ENCODE measurements at places on chromosomes 2 and 18.
A peak's percentile ranks its signal among the peaks of the same experiment; 100 is the strongest.

GRCh38 chr2:133641497-133641896 lies 73.2 kb upstream of the NCKAP5 start:
- DNase-seq = no peak

GRCh38 chr2:181275643-181276070 lies 181.5 kb upstream of the ITGA4 start:
- no peak for DNase-seq

- no peak for DNase-seq
Measured at GRCh38 chr2:39849064-39849463, 70.0 kb upstream of the THUMPD2 start.

DNA sequence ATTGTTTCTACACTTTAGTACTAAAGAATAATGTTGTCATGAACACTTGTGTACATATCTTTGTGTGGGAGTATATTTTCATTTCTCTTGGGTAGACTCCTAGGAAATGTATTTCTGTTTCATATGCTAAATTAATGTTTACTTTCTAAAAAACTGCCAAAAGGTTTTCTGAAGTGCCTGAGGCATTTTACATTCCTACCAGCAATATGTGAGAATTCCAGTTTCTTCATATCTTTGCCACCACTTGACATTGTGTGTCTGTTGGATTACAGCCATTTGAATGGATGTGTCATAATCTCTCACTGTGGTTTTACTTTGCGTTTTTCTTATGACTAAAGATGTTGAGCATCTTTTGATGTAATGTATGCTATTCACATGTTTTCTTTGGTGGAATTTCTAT lies 428.2 kb upstream of the KCNH7 start:
- DNase-seq = no peak

- DNase-seq = no peak
Measured at GRCh38 chr2:11669454-11670291, at the start of gene NTSR2. NTSR2 (minus strand) TSS chr2:11670195; CDS start chr2:11670129, 66 bp downstream.

DNA sequence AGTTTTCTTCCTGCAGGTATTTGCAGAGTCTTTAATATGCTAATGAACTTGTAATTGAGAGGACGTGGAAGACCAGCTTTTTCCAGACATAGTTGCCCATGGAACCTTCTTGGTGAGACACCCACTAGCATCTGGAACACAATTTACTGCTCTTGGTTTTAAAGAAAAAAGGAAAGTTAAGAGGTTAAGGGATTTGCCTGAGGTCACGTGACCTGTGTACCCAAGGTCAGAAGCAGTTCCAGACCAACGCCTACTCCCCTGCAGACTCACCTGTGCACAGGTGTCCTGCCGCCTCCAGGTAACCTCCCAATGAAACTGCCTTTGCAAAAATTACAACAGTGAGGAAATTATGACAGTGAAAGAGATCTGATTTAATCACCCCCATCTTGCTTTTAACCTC lies 172.7 kb downstream of the ANAPC1 start:
- DNase-seq = no peak

GRCh38 chr2:23384551-23385343 lies at the start of gene KLHL29:
KLHL29 (plus strand) TSS chr2:23385179; CDS start chr2:23562197, 177,018 bp downstream.
- DNase-seq = no peak

- no peak for DNase-seq
Measured at GRCh38 chr2:234329202-234329960, 167.5 kb downstream of the ARL4C start.

DNA sequence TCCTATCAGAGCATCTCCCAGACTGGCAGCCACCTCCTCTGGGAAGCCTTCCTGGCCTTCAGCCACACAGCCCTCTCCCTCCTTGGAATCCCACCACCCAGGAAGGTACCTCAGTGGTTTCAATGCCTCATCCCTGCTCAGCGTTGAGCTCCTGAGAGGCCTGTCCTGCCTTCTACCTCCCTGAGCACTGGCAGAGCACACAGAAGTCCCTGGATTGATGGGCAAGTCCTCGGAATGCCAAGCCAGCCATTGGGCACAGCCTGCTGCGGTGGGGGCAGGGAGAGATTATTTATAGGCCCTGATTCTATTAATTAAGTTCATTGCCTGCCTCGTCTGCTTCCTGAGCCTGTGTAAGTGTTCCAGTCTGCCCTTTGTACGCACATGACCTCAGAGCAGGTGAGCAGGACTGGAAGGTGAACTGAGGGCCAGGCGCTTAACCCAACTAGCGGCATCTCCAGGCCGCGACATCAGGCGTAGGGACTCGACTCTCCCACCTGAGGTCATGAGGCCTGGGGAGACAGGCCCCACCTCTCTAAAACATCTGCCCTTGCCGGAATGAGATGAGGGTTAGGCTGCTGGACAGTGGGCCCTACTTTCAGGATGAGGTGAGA lies 63.4 kb downstream of the SMAD7 start:
- DNase-seq = no peak

GRCh38 chr18:59616501-59616900 lies 80.7 kb downstream of the CCBE1 start:
- DNase-seq = no peak

GRCh38 chr2:239377591-239377990 lies 23.2 kb downstream of the HDAC4 start:
- DNase-seq = no peak

DNA sequence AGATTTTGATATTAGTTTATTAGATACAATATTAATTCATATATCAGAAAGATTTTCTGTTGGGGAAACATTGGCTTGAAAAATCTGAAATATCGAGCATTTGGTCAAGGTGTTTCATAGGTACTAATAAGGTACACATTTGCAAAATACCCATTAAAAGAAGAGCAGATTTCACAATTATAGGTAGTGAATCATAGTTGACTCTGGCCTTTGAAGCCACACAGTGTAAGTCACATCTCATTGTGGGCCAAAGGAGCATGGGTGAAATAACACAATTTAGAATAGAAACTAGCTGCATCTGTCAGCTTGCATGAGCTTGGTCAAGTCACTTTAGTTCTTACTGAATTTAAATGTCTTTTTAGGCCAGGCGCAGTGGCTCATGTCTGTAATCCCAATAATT lies 4.9 kb downstream of the KDM3A start:
- DNase-seq = no peak

DNA sequence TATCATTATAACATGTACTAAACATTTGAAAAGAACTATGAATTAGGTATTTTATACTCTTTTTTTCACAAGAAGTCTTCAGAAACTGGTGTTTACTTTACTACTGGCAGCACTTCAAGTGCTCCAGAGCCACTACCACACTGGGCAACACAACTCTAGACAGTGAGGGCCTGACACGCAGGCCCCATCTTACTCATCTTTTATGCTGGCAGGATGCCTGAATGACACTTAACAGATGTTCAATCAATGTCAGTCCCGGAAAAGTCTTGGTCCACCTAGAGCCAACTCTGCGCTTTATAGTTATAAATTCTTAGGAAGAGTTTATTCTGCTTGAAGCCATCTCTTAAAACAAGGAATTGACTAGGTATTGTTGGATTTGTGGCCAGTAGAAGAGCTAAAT lies 8.7 kb upstream of the WIPF1 start:
- DNase-seq = no peak

DNA sequence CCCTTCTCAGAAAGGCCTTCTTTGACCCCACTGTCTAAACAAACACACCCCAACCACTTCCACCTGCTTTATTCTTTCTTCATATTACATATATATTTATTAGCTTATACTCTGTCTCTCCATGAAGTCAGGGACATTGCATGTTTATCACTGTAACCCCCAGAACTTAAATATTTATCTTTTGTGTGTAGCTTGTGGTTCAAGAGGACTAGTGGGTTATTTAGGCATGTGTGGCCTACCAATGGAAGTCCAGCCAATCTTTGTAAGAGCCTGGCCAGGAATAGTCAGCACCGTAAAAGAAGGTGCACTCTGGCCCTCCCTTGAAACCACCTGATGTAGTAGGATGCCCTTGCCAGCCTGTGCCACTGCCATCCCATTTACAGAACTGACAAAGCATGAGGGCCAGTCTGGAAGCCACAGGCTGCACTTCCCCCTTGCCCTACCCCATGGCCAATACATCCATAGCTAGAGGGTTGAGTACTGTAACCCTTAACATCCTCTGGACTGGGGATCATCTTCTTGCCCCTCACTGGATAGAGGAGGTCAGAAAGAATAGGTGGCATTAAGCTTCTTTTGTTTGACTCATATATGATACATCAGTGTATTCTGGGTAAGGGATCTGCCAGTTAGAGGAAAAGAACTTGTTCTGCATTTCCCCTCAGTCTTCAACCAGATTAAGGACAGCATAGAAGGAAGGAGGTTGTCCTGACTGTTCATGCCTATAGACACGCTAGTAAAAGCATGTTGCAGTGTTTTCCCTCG lies 4.9 kb downstream of the NEMP2 start:
- DNase-seq = no peak

- DNase-seq = no peak
Measured at GRCh38 chr2:42069568-42069967, 21.7 kb downstream of the PKDCC start.

GRCh38 chr2:40448476-40449079 lies 3.3 kb downstream of the SLC8A1 start:
- DNase-seq = peak; percentile 47

- DNase-seq = no peak
Measured at GRCh38 chr2:113148606-113149552, 21.5 kb downstream of the IL1RN start.

GRCh38 chr2:110770959-110771431 lies 38.6 kb downstream of the ACOXL start:
- DNase-seq = no peak

- DNase-seq = no peak
Measured at GRCh38 chr2:9772999-9773902, 70.0 kb upstream of the TAF1B start.

- peak; percentile 60 for DNase-seq
Measured at GRCh38 chr2:58866040-58866439, 624.9 kb upstream of the FANCL start.

DNA sequence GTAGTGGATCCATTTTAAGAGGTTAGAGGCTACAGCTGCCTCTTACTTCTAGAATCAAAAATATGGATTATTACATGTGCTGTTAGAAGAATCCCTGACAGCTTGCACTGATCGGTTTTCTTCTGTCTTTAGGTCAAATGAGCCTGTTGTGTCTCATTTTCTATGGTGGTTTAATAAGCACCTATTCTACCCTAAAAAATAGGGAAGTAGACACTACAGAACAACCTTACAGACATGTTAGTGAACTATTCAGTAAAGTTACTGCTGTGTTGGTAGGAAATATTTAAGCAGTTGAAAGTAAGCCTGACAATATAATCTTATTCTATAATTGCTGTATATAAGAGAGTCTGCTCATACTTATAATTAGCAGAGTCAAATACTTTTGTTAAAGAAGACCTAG lies 168.5 kb upstream of the NOSTRIN start:
- no peak for DNase-seq

- DNase-seq = no peak
Measured at GRCh38 chr2:85037622-85038021, 66.7 kb downstream of the KCMF1 start.

DNA sequence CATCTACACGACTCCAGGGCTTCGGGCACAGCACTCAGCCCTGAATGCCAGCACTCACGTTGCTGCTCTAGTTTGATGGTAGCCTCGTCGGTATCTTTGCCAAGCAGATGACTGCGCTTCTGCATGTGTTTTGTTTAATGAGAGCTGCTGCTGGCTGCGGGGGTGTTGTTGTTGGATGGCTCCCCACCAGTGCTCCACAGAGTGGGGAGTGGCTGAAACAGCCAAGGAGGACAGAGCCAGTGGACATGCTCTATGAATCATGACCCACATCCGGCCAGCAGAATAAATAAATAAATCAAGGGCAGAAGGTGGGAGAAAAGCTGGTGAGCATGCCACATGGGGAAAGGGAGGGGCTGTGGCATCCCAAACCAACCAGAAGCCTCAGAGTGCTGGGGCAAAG lies 131.2 kb upstream of the SOX11 start:
- no peak for DNase-seq

DNA sequence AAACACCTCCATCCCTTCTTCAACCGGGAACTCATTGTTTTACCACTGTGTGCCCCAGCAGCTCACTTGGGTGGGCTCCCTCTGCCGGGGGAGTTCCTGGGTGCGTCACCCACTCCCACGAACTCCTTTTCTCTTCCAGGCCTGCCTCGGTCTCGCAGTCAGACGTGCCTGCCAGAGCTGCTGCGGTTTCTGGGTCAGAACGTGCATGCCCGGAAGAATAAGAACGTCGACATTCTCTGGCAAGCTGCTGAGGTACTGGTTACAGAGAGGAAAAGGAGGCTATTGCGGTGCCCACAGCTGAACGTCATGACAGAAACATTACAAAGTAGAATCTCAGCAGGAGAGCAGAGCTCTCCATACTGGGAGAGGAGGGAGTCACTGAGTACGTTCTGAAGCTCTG lies 35.6 kb downstream of the COA5 start:
- DNase-seq = no peak

GRCh38 chr2:172253190-172254052 lies 150.7 kb upstream of the DLX2 start:
- no peak for DNase-seq

GRCh38 chr2:101277111-101277510 lies 24.4 kb downstream of the CNOT11 start:
- no peak for DNase-seq

- DNase-seq = no peak
Measured at GRCh38 chr2:46956981-46957531, 41.5 kb upstream of the MCFD2 start.

DNA sequence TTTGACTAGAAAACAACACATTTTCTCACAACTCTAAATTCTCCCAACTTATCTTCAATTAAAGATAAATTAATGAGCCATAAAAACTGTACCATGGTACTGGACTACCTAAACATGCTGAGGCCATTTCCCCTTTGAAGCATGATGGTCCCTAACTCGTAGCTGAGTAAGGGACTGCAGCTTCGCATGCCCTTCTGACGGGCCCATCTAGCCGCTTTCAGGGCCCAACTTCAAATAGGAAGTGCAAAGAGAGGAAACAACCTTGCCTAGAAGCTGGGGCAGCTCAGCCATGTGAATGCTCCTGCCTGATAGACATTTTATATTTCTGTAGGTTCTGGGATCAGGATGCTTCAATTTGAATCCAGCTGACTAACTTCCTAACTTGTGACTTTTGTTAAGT lies 72.4 kb downstream of the ZEB2 start:
- no peak for DNase-seq

DNA sequence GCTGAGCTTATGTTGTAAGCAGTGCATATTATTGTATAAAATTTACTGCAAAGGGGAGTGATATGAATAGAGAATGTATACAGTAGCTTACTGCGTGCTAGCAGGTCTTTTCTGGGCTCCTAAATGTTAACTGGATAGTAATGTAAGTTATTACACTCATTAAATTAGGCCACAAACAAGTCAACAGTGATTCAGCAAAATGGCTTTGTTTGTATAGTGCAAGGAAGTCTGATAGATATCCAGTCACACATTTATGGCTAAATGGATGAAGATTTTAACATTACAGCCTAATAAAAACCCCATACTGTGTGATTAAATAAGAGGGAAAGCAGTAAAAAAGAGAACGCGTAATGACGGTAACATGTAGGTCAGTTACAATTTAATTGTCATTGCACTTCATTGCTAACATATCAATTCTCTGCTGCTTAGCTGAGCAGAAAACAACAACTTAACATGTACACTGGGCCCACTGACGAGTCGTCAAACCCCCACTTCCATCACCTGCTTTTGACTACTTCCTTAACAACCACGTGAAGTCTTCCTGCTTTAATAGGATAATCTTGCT lies 665.0 kb upstream of the FANCL start:
- DNase-seq = no peak
